ENCODE measurements at places on chromosomes 11 and 22.

- DNase-seq: no peak
Measured at GRCh38 chr11:95143106-95143681, 53.5 kb downstream of the ENDOD1 start.

DNA sequence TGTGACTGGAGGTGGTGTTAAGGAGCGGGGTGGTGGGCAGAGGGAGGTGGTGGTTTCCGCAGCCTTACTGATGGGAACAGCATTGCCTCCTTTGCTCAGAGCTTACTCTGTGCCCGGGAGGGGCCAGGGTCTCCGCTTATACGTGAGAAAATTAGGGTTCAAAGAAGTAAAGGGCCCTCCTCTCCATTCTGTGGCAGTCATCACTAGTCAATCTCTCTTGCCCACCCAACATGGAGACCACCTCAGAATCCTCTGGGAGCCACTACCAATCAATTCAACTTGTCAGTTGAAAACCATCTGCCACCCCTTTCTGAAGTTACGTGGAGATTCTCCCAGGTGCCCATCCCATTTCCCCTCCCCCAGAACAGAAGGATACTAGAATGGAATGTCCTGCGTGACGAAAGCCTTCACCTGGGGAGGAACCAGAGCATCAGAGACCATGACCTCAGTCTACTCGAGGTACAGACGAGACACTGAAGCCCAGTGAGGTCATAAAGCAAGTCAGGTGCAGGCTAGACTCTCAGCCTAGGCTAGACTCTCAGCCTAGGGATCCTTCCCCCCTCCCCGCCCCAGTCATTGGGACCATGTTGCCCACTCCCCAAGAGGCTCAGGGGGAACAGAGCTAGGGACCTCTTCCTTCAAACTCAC is 2.0 kb downstream of the SELENOM start:
- DNase-seq: no peak

DNA sequence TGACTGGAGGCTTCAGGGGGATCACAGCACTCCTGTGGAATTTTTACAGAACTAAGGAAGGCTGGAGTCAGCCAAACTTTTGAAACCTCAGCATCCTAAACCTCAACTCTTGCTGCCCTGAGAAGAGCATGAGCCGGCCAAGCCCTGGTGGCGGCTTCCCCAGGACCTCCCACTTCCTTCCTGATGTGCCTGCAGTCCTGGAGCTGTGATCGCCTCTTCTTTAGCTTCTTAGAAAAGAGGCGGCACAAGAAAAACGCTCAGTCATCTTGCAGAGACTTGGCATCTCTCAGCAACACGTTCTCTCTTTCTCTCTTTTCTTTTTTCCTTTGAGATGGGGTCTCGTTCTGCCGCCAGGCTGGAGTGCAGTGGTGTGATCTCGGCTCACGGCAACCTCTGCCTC is 40.4 kb upstream of the AMPD3 start:
- no peak for DNase-seq

- DNase-seq: no peak
Measured at GRCh38 chr11:120404495-120404894, 68.3 kb downstream of the ARHGEF12 start.

- no peak for DNase-seq
Measured at GRCh38 chr22:42848941-42849550, 8.0 kb downstream of the ARFGAP3 start.

DNA sequence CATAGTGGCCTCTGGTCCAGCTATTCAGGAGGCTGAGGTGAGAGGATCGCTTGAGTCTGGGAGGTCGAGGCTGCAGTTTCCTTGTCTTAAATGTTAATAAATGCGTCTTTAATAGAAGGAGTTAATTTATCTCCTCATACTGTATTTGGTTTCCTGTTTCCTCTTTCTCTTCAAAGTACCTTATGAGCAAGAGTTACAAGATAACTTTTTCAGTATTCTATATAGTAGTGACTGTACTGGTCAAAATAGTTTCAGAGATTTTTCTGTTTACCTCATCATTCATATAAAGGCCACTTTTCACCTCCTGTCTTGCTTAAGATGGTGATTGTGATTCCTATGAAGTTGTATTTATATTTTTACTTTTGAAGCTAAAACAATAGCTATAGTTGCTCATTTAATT is 50.9 kb downstream of the MCAM start:
- no peak for DNase-seq

DNA sequence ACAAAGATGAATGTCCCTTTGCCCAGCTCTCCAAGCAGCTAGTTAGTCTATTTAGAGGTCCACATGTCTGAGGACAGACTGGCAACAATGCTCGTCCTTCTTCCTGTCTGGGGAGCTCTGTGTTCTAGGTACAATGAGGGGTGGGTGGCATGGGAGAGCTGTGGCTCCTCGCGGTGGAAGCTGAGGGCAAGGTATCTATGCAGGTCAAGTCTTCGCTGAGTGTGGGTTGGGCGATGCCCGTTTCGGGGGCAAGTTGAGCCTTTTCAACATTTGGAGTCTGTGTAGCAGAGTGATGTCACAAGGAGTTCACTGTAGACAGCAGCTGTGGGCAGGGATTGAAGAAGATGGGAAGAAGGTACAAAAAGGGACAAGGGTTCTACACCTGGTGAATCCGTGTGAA is 163.2 kb downstream of the FEZ1 start:
- DNase-seq: no peak

DNA sequence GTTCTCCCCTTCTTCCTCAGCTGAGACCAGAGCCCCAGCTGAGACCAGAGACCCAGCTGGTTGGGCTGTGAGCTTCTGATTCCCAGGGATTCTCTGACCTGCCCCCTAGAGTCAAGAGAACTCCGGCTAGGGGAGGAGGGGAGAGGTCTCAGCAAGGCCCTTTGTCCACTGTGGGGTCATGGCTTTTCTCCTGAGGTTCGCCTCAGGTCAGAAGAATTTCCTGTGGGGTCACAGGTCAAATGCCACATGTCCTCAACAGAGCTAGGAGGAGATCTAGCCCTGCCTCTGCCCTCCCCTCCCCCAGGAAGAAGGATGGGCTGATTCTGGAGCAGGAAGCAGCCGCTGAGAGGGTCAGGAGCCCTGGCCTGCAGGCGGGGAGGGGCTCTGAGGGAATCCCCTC is 23.7 kb downstream of the HTR3A start:
- DNase-seq: no peak

DNA sequence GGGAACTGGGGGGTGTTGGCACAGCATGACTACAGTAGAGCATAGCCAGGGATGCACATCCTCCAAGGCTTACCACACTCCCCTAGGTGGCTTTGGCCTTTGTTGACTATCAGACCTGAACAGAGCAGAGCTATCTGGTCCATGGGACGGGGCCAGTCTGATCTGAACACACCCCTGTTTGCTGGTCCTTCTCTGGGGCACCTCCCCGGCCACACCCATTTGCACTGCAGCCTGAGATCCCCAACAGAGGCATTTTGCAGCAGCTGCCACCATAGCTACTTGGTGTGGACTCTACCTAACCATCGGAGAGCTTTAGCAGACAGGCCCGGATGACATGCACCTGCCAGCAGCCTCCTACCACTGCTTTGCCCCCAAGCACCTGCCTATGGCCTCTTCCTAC is 75.8 kb upstream of the NOX4 start:
- no peak for DNase-seq
